ENCODE measurements at places on chromosomes 1 and 21. TPM values are rescaled to one million over a fixed set of nuclear protein-coding genes. Genes with fewer than 3 reads are reported as not detected.

DNA sequence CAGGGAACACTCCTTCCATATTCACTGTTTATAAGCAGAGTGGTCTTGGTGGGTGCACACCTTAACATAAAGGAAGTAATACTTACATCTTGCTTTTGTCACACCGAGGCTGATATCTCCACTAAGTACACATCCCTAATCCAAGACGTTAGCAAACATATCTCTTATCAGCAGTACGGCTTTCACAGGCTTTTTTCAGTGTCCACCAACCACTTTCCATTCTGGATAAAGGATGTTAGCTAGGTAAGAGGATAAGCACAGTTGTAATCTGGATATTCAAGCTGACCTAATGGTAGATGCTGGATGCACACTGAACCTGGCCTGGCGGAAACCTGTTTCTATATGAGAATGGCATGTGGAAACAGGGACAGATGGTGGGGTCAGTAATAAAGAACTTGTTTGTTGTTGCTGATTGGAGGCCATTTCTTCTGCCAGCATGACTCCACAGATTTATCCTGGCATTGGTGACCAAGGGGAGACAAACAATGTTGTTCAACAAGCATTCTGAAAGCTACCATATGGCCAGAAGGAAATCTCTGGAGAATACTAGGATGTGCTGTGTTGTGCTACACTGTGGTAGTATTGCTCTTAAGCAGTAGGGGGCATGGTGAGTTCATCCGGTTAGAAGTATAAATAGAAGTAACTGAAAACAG, 416.4 kb downstream of the PTBP2 start:
- peak; percentile 91 for DNase-seq

DNA sequence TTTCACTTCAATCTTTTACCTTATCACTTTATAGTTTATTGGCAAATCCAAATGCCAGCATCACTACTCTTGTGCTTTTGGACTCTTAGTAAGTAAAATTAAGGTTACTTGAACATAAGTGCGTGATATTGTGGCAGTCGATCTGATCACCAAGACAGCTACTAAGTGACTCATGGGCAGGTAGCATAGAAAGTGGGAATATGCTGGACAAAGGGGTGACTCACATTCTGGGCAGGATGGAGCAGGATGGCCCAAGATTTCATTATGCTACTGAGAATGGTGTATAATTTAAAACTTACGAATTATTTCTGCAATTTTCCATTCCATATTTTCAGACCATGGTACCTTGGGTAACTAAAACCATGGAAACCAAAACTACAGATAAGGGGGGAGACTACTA, 120.2 kb downstream of the ROR1 start:
- no peak for DNase-seq

DNA sequence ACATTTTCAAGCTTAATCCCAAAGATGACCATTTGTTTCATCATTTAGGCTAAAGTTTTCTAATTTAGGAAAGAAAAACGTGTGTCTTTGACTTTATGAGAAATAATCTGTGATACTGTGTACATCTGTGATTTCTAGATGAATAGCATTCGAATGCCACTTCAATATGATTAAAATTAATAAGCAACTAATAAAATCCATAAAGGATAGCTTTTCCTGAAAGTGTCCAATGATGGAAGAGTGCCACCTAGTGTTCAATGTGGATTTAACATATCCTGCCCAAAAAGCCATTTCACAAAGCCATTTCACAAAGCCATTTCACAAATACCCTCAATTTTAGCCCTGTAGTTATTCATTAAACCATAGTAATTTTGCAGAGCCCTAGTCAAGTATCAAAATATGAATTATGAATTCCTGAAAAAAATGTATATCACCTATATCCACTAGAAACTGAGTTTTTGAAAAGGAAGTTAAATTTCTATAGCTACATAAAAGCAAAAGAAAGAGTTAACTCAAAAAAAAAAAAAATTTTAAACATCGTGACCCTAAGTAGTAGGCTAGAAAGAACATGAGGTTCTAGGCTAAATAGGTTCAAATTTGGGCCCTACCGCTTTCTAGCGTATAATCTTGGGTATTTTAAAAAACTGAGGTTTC, 19.1 kb downstream of the NME7 start:
- peak; percentile 54 for DNase-seq

DNA sequence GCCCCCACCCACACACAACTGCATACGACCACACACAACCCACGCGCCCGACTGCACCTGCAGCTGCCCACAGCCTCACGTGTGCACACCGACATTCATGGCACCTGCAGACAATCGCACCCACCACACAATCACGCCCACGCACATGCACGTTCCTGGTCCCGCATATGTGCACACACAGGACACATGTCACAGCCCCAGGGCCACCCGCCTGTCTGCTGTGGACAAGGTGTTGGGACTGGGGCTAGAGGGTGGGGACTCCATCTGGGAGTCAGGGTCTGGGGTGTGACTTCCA, 56.4 kb downstream of the ARHGEF16 start:
- no peak for DNase-seq

DNA sequence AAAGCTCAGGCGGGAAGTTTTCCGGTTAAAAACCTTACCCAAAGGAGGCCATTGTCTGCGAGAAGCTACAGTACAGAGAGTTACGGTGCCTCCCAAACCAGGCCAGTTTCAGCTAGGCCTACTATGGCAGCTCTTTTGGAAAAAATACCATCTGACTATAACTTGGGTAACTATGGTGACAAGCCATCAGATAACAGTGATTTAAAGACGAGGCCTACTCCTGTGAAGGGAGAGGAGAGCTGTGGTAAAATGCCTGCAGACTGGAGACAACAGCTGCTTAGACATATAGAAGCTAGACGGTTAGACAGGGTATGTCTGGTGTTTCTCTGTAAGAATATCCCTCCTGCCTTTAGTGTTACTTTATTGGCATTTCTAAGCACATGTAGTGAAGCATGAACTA, 165.9 kb downstream of the LRRC40 start:
- no peak for DNase-seq

- DNase-seq = no peak
These were observed 28.3 kb upstream of the PCBP3 start for GRCh38 chr21:45615145-45615711.

- DNase-seq = peak; percentile 81
These were observed 83.3 kb upstream of the PGBD5 start for GRCh38 chr1:230509281-230509977.

DNA sequence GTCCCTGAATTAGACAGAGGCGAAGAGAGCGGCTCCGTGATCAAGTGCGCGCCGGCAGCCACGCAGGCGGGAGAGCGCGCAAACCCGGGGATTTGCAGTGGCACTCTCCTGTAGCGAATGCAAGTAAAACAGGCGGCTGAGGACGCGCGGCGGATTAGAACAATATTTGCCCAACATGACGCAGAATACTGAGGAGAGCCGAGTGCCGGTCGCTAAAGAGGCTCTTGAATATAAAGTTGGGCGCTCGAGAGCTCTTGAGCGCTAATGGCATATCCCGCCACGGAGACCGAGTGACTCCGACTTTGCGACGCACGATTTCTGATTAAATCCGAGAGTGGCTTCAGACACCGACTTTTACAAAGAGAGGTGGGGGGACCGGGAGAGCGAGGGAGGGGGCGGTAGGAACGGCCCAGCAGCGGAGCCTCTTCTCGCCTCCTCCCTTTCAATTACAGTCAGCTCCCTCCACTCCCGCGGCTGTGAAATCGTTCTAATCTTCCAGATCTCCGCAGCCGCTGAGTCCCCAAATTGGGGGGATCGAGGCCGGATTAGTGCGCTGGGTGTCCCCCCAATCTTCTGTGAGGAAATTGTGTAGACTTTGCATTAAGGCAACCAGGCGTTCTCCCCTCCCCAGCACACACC, 2.3 kb downstream of the PAX7 start:
- no peak for DNase-seq

DNA sequence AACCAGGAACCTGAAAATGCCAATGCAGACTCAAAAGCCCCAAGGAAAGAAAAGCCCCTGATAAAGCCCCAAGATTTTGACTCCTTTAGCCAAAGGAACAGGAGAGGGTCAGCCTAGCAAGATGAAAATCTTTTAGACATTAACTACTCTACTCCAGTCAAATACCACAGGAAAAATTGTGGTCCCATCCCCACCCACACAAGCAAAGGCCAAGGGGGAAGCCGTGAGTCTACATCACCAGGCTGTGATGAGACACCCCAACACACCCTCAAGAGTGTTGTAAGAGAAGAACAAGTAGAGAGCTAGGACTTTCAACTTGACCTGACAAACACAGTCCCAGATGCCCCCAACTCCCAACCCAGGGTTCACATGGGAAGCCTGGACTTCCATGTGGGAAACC, 192.8 kb upstream of the NR5A2 start:
- DNase-seq = no peak

DNA sequence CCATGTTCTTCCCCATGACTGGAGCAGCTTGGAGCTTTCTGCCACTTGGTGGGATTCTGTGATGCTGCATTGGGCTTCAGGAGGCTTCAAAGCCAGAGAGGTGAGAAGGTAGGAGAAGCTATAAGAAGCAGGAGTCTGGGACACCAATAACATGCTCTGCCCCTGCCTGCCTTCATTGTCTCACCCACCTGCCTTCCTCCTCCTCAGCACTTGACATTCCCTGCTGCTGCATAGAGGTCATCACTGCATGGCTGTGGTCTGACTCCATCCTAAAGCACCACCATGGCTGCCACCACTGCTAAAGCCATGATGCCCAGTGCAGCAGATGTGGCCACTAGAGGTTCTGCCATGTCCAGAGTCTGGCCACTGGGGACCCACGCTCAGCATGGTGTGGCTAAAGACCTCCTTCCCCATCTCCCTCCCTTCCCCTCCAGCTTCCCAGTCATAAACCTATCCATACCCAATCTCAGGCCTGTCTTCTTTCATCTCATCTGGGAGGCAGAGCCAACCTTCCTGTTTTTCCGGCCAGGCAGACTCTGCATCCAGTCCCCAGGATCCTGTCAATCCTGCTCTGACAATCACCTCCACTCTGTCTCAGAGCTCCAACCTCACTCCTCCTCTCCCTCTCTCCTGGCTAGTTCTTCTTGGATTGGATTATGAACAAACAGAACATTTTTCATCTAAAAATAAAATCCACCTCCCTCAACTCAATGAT, 285.1 kb upstream of the POU3F1 start:
- no peak for DNase-seq

- no peak for DNase-seq
These were observed 10.6 kb upstream of the COL6A1 start for GRCh38 chr21:45970674-45971615.

DNA sequence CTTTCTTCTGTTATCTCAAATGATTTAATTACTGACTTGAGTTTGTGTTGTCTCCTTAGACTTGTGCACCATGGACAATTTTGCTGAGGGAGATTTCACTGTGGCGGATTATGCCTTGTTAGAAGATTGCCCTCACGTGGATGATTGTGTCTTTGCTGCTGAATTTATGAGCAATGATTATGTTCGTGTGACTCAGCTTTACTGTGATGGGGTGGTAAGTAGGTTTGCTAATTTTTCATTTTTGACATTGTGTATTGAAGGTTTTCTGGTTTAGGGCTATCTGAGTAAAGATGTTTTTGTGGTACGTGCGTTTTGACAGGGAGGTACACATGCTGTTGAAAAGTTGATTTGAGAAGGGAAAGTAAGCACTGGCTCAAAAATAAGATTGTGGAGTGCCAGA, 14.1 kb downstream of the TTC3 start:
- peak; percentile 74 for DNase-seq

GRCh38 chr1:11280719-11281376, 7.8 kb downstream of the UBIAD1 start:
- DNase-seq = no peak

GRCh38 chr1:10738061-10739058, 58.1 kb downstream of the CASZ1 start:
- no peak for DNase-seq

DNA sequence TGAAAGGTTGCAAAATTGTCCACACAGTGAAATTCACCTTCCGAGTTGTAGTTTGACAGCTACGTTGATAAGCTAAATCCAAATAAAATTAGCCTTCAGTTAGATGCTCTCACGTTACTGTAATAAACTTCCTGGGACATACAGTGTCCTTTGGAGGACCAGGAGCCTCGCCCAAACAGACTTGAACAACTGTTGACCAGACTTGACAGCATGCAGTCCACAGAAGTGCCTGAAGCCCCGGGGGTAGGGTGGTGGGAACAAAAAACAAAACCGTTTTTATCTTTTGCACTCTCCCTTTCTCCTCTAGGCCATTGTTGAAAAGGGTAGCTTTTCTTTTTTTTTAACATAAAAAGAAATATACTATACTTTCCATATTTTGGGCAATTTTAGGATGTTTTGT, 172.8 kb upstream of the SAMSN1 start:
- no peak for DNase-seq

GRCh38 chr1:159483501-159483900, 44.0 kb downstream of the OR10J1 start:
- no peak for DNase-seq

DNA sequence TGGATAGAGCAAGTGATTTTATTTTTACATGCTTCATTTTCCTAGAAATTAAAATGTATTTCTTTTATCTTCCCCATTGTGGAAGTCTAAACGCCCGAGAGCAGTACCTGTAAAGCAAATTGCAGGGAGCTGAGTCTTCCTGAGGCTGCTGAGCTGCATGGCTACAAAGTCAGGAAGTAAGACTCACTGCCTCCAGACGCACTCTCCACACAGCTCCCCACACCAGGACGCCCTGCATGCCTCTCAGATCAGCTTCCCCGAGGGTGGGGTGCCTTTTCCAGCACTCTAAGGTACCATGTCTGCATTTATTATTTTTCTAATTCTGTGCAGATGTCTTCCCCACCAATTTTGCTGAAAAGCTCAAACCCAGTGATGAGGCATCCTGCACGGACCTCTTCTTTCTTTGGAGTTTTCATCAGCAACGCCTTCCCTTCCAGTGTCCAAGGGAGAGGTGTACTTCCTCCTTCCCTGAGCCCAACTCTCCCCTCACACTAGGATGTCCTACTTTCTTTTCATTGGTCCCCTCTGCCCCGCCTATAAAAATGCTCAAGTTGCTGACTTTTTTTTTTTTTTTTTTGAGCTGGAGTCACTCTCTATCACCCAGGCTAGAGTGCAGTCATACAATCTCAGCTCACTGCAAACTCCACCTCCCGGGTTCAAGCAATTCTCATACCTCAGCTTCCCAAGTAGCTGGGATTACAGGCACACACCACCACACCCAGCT, 114.7 kb downstream of the PCNX2 start:
- no peak for DNase-seq

The NUP210L gene
- not detected for total RNA-seq

The ZNF281 gene
- 11.0 TPM for total RNA-seq

The XPR1 gene
- total RNA-seq = 27.0 TPM

The ALPL gene
- total RNA-seq = 138 TPM

The VSIG8 gene
- total RNA-seq = not detected
